Progenitor cell of endocrine pancreas (in vitro differentiated cells): ENCODE measurements at places on chromosomes 6 and 20. TPM values are rescaled to one million over a fixed set of nuclear protein-coding genes. Genes with fewer than 3 reads are reported as not detected.

- peaks cover 1% of the 10 kb centered on the region for H3K36me3 ChIP-seq
- no peaks in the 10 kb centered on the region for H3K27me3 ChIP-seq
- H3K4me3 ChIP-seq = no peak overlapping the region
- no peak overlapping the region for H3K27ac ChIP-seq
These were observed 465.2 kb downstream of the TFAP2B start for GRCh38 chr6:51283723-51284355.

GRCh38 chr20:52888096-52888495 is 84.1 kb upstream of the TSHZ2 start:
- H3K36me3 ChIP-seq = no peaks in the 10 kb centered on the region
- no peak overlapping the region for H3K4me3 ChIP-seq
- no peak for DNase-seq
- H3K4me1 ChIP-seq = peaks cover 2% of the 10 kb centered on the region
- H3K27ac ChIP-seq = peak overlapping the region; percentile 13

DNA sequence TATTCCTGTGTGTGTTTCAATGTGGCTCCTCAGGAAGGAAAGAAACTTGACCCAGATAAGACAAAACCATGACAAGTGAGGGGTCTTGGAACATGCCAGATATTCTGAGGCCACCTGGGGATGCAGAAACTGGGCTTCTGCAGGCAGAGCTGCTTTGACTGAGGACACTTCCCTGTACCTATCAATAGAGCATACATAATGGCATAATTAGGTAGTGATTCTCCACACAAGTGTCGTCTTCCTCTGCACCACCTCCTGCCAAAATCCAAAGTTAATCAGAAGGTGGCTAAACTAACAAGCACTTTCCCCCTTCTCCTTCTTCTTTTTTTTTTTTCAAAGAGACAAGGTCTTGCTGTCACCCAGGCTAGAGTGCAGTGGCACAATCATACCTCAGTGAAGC is 97.1 kb downstream of the KIF13A start:
- H3K27ac ChIP-seq = no peak overlapping the region
- no peak overlapping the region for H3K4me3 ChIP-seq
- H3K4me1 ChIP-seq = no peaks in the 10 kb centered on the region
- H3K36me3 ChIP-seq = peaks cover 31% of the 10 kb centered on the region
- no peak for DNase-seq

The HLA-DRB5 gene
- 0.60 and 0.71 TPM in 2 replicates for total RNA-seq

GRCh38 chr20:20872428-20872827 is 160.0 kb upstream of the RALGAPA2 start:
- H3K27me3 ChIP-seq = peaks cover 34% of the 10 kb centered on the region
- H3K36me3 ChIP-seq = no peaks in the 10 kb centered on the region
- H3K4me3 ChIP-seq = no peak overlapping the region
- H3K4me1 ChIP-seq = no peaks in the 10 kb centered on the region

DNA sequence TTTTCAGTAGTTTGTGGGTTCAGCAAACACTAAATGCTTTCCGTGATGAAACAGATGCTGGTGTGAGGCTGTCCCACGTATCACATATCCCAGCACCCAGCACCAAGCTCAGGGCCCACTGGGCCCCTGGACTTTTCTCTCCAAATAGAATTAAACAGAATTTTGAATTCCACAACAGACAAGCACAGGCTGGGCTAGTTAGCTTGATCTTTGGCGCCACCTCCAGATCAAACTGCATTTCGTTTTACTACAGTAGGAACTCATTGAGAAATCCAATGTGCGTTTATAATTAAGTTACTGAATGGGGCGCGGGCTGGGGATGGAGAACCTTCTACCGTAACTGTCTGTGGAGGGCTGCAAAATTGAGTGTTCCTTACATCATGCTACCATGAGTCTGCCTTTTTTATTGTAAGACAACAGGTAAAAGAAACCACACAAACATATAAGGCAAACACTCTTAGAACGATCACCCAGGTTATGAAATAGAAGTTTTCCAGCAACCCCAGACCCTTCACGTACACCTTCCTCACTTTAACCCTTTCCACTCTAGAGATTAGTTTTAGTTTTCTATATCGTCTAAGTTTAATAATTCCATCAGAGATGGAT is 107.8 kb downstream of the ZFP64 start:
- H3K36me3 ChIP-seq = peaks cover 31% of the 10 kb centered on the region
- DNase-seq = peak; percentile 38
- peaks cover 13% of the 10 kb centered on the region for H3K4me1 ChIP-seq
- no peak overlapping the region for H3K4me3 ChIP-seq
- no peak overlapping the region for H3K27ac ChIP-seq

The OPRM1 gene
- not detected in 2 replicates for total RNA-seq

DNA sequence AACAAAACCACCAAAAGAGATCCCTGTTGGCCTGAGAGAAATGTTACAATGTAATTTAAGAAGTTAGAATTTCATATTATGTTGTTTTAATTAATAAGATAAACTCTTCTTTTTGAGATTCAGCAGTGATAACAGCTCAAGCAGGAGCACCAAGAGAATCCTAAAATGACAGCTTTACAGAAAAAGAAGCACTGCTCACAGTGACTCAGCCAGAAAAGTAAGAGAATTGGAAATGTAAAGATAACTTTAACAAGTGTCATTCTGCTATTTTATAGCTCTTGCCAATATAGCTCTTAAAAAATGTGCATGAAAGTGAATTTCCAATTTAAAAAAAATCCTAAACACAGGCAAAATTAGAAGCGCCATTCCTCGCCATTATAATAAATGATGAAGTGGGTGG is 111.3 kb downstream of the UBE3D start:
- H3K4me3 ChIP-seq = no peak overlapping the region
- peaks cover 2% of the 10 kb centered on the region for H3K4me1 ChIP-seq
- H3K27me3 ChIP-seq = no peaks in the 10 kb centered on the region

DNA sequence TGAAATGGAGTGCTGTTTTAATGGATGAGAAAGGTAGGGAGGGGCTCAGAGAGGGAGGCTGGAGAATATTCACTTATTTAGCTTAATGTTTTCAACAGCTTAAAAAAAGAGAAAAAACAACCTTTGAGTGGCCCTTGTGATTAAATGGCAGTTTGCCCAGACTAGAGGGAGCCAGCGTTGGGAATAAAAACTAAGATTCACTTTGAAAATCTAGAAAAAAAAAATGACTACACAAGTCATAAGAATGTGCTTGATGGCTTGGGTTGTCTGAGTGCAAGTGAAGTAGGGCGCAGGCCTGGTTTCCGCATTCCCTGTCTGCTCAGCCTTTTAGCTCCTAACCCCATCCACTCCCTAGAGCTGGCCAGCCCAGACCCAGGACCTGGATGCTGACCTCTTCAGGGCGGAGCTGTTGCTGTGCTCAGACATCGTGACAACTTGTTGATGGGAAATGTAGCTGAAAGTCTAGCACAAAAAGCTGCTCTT is 28.9 kb downstream of the UTRN start:
- peaks cover 16% of the 10 kb centered on the region for H3K36me3 ChIP-seq
- peaks cover 29% of the 10 kb centered on the region for H3K4me1 ChIP-seq
- H3K27ac ChIP-seq = no peak overlapping the region
- no peaks in the 10 kb centered on the region for H3K27me3 ChIP-seq

The FLRT3 gene
- total RNA-seq = 60.4 and 62.4 TPM in 2 replicates

GRCh38 chr6:109383438-109383940 is 1.2 kb upstream of the CD164 start:
- peaks cover 41% of the 10 kb centered on the region for H3K4me1 ChIP-seq
- peak overlapping the region; percentile 90 for H3K4me3 ChIP-seq
- peaks cover 11% of the 10 kb centered on the region for H3K27me3 ChIP-seq
- no peak for DNase-seq

DNA sequence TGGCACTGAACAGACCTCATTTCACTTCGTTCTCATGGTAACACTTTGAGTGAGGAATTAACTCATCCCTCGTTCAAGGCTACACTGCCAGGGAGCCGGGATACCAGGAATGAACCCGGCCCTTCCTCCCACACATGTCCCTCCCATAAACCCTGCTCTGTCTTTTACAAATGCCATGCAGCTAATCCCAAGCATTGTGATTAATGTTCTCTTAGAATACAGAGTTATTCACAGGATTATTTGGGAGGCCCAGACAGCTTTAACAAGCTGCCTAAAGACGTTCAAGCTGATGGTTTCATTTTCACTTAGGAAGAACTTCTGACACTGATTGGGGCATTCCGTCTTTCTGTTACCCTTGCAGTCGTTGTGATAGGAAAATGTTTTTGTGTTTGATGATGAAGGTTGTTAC is 42.5 kb upstream of the CD83 start:
- DNase-seq = no peak
- H3K4me1 ChIP-seq = no peaks in the 10 kb centered on the region
- H3K27ac ChIP-seq = no peak overlapping the region

The MOG gene
- total RNA-seq = not detected in 2 replicates

- no peak for DNase-seq
- peak overlapping the region; percentile 88 for H3K4me3 ChIP-seq
These were observed 977 bp downstream of the HMGN4 start for GRCh38 chr6:26539071-26539615.

The OR2W1 gene
- total RNA-seq = not detected in 2 replicates

GRCh38 chr20:56826705-56827665 is 197.9 kb downstream of the TFAP2C start:
- no peak overlapping the region for H3K4me3 ChIP-seq
- H3K36me3 ChIP-seq = no peaks in the 10 kb centered on the region
- peaks cover 51% of the 10 kb centered on the region for H3K27me3 ChIP-seq
- no peak overlapping the region for H3K27ac ChIP-seq
- DNase-seq = no peak

GRCh38 chr6:33678932-33679490 is 32.5 kb downstream of the UQCC2 start:
- DNase-seq = no peak
- H3K27me3 ChIP-seq = no peaks in the 10 kb centered on the region
- H3K4me1 ChIP-seq = no peaks in the 10 kb centered on the region
- H3K36me3 ChIP-seq = peaks cover 13% of the 10 kb centered on the region
- H3K27ac ChIP-seq = no peak overlapping the region

The CLPSL2 gene
- not detected in 2 replicates for total RNA-seq

The RAET1L gene
- not detected in 2 replicates for total RNA-seq

GRCh38 chr20:2740702-2741101 is 48.1 kb downstream of the EBF4 start:
- H3K27me3 ChIP-seq = peaks cover 40% of the 10 kb centered on the region
- no peak for DNase-seq
- H3K36me3 ChIP-seq = no peaks in the 10 kb centered on the region
- H3K4me3 ChIP-seq = no peak overlapping the region

The CTCFL gene
- not detected in 2 replicates for total RNA-seq

- H3K4me3 ChIP-seq = no peak overlapping the region
- H3K27ac ChIP-seq = no peak overlapping the region
- H3K27me3 ChIP-seq = no peaks in the 10 kb centered on the region
- DNase-seq = no peak
These were observed 13.3 kb upstream of the SOX12 start for GRCh38 chr20:312067-312466.

- H3K4me3 ChIP-seq = no peak overlapping the region
- H3K27ac ChIP-seq = no peak overlapping the region
- no peak for DNase-seq
These were observed 38.7 kb upstream of the TFAP2A start for GRCh38 chr6:10453596-10453995.

The RPS6KA2 gene
- total RNA-seq = 37.5 and 43.1 TPM in 2 replicates

GRCh38 chr6:151239603-151240035 is at the start of gene AKAP12:
Gene AKAP12 (plus strand): TSS chr6:151239967. CDS start chr6:151240563, 596 bp downstream.
- peak; percentile 15 for DNase-seq
- peak within 1 kb of the TSS; percentile 83 for H3K4me3 ChIP-seq
- peak within 1 kb of the TSS; percentile 86 for H3K27ac ChIP-seq
- peaks cover 9% of the 10 kb centered on the region for H3K4me1 ChIP-seq
- H3K36me3 ChIP-seq = no peaks in the 10 kb centered on the region
- H3K27me3 ChIP-seq = peaks cover 70% of the 10 kb centered on the region

GRCh38 chr20:20593447-20594170 is 118.8 kb downstream of the RALGAPA2 start:
- no peaks in the 10 kb centered on the region for H3K4me1 ChIP-seq
- H3K27me3 ChIP-seq = no peaks in the 10 kb centered on the region
- H3K4me3 ChIP-seq = no peak overlapping the region

The TTPAL gene
- total RNA-seq = 23.8 and 25.2 TPM in 2 replicates

DNA sequence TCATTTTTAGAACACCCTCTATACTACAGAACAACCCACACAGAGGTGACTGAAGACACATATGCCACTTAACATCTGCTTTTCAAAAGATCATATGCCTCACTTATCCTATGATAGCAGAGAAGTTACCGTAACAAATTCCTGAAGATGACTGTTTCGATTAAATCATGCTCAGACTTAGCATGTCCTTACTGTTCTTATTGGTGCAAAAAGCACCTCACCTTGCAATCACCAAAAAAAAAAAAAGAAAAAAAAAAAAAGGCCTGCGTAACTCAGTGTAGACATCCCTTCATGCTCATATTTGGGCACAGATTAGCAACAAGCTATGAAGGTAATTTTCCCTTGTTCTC is 17.7 kb upstream of the DST start:
- no peaks in the 10 kb centered on the region for H3K27me3 ChIP-seq
- peaks cover 10% of the 10 kb centered on the region for H3K4me1 ChIP-seq
- no peak overlapping the region for H3K4me3 ChIP-seq
- H3K27ac ChIP-seq = no peak overlapping the region
- peaks cover 2% of the 10 kb centered on the region for H3K36me3 ChIP-seq

GRCh38 chr6:52571099-52571755 is 5.6 kb downstream of the TRAM2 start:
- H3K36me3 ChIP-seq = no peaks in the 10 kb centered on the region
- peaks cover 52% of the 10 kb centered on the region for H3K4me1 ChIP-seq
- no peak for DNase-seq
- peaks cover 7% of the 10 kb centered on the region for H3K27me3 ChIP-seq
- H3K27ac ChIP-seq = peak overlapping the region; percentile 71
- H3K4me3 ChIP-seq = no peak overlapping the region

DNA sequence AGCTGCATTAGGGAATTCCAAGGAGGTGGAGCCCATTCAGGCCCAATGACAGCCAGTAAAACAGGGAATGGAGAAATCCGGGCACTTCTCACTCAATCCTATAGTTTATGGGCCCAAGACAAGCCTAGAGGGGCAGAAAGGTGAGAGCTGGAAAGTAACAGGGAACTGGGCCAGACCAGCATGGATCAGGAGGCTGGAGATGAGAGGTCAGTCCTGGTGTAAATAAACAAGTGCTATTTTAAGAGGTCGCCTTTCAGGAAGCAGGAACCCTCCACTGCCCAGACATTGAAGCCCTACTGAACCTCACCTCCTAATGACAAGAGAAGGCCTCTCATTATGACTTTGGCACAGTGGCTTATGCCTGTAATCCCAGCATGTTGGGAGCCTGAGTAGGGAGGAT is 57.2 kb upstream of the TGM3 start:
- no peak for DNase-seq
- H3K27ac ChIP-seq = no peak overlapping the region
- no peak overlapping the region for H3K4me3 ChIP-seq

DNA sequence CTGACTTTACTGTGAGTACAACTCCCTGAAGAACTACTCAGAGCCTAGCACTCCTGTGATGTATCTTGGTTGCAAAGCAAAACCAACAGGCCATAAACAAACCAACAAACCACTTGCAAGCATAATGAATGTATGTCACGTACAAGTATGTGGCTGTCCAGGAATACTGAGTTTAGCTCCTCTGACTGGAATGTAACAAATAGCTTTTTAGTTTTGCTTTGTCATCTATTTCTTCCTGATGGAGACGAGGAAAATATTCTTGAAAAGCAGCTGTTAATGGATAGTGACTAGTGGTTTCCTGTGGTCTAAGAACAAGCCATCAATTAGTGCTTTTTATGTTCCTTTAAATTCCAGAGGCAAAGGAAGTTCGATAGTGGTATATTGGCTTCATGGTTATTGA is 101.9 kb upstream of the LY86 start:
- H3K36me3 ChIP-seq = no peaks in the 10 kb centered on the region
- H3K27ac ChIP-seq = no peak overlapping the region
- DNase-seq = no peak
- H3K4me1 ChIP-seq = no peaks in the 10 kb centered on the region
- H3K4me3 ChIP-seq = no peak overlapping the region
